Stimulated activated CD4-positive, alpha-beta T cell treated with anti-CD3 and anti-CD28 coated beads, Interleukin-1b, Interleukin-23, amount 100 ng/mL, for 1 hour (primary cell): ENCODE measurements at places on chromosomes 16 and 17.

- no peak for DNase-seq
Measured at GRCh38 chr17:47855737-47856136, 4.8 kb upstream of the SP6 start.

DNA sequence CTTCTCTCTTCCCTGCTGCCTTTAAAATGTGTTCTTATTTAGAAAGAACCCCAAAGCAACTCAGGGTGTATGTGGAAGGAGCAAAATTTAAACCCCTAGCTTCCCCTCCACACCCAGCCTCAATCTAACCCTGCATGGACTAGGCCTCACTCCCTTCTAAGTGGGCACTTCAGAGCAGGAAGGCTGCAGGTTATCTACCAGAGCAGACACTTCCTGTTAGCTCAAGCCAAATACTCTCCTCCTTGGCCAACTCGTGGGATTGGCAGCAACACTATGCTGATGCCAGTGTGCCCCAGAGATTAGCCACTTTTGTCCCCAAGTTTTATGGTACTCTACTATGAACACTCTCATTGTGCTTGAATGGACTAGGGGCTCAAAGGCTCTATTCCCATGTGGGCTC, 35.6 kb downstream of the CCDC42 start:
- no peak for DNase-seq

GRCh38 chr17:2800367-2800766, 4.1 kb downstream of the RAP1GAP2 start:
- no peak for DNase-seq

GRCh38 chr17:71959154-71959553, 161.7 kb upstream of the SOX9 start:
- DNase-seq = no peak
